ENCODE measurements at places on chromosomes 4 and X. TPM values are rescaled to one million over a fixed set of nuclear protein-coding genes. Genes with fewer than 3 reads are reported as not detected.

Gene TSPAN7
- 1.3 TPM for total RNA-seq

Gene GAB3
- 0.24 TPM for total RNA-seq

Gene ABLIM2
- total RNA-seq = 4.6 TPM

Gene OTUD5
- 22.6 TPM for total RNA-seq

Gene PDGFRA
- 0.24 TPM for total RNA-seq
